ENCODE measurements at places on chromosomes 11 and 22. TPM values are rescaled to one million over a fixed set of nuclear protein-coding genes. Genes with fewer than 3 reads are reported as not detected.

GRCh38 chr11:73869332-73869949 is 7.2 kb downstream of the COA4 start:
- DNase-seq, result no peak

DNA sequence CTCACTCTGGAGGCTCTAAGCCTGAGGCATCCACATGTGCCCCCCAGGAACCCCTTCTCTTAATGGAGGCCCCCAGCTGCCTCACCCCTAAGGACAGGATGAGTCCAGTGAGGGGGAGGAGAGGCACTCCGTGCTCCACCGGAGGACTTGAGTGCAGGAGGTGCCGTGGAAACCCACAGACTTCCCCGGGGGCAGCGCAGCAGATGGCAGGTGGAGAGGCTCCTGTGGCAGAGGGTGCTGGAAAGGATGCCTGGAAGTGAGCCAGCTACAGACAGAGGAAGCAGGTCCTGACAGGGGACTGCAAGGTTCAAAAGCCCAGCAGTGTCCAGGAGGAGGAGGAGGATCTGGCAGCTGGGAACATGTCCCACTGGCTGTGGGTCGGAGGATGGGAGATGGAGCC is 1384.0 kb downstream of the TBC1D22A start:
- DNase-seq, result no peak

- DNase-seq, result peak; percentile 83
Measured at GRCh38 chr11:47148903-47149531, 27.7 kb downstream of the ARFGAP2 start.

DNA sequence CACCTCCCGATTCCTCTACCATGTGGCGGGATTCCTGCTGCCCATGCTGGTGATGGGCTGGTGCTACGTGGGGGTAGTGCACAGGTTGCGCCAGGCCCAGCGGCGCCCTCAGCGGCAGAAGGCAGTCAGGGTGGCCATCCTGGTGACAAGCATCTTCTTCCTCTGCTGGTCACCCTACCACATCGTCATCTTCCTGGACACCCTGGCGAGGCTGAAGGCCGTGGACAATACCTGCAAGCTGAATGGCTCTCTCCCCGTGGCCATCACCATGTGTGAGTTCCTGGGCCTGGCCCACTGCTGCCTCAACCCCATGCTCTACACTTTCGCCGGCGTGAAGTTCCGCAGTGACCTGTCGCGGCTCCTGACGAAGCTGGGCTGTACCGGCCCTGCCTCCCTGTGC is 10.5 kb downstream of the CXCR5 start:
- no peak for DNase-seq

DNA sequence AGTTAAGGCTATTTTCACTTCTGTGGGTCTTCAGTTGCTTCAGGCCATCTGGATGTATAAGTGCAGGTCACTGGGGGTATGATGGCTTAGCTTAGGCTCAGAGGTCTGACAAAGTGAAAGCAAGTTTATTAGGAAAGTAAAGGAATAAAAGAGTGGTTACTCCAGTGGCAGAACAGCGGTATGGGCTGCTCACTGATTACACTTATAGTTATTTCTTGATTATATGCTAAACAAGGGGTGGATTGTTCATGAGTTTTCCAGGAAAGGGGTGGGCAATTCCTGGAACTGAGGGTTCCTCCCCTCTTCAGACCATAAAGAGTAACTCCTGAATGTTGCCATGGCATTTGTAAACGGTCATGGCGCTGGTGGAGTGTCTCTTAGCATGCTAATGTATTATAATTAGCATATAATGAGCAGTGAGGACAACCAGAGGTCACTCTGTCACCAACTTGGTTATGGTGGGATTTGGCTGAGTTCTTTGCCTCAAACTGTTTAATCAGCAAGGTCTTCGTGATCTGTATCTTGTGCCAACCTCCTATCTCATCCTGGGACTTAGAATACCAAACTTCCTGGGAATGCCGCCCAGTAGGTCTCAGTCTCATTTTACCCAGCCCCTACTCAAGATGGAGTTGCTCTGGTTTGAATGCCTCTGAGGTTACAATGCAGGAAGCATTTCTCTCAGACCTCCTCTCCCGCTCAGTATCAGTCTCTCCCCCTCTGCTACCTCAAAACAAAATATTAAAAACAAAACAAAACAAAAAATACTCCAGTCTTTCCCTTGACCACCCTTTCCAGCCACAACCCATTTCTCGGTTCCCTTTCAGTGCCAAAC is 106.6 kb upstream of the SLC22A12 start:
- DNase-seq, result peak; percentile 70

DNA sequence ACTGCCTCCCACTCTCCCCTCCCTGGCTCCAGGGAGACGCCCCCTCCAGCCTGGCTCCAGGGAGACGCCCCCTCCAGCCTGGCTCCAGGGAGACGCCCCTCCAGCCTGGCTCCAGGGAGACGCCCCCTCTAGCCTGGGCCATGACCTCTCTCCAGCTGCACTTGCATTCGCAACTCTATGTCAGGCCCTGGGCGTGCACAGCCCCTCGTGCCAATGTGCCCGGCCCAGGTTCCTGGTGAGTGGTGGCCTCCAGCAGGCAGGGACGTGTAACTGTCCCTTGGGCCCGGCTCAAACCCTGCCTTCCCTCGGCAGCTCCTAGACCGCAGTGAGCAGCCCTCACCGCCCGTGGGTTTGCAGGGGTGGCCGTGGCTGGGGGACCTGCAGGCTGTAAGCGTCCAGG is 6.9 kb downstream of the MUC6 start:
- DNase-seq, result no peak

DNA sequence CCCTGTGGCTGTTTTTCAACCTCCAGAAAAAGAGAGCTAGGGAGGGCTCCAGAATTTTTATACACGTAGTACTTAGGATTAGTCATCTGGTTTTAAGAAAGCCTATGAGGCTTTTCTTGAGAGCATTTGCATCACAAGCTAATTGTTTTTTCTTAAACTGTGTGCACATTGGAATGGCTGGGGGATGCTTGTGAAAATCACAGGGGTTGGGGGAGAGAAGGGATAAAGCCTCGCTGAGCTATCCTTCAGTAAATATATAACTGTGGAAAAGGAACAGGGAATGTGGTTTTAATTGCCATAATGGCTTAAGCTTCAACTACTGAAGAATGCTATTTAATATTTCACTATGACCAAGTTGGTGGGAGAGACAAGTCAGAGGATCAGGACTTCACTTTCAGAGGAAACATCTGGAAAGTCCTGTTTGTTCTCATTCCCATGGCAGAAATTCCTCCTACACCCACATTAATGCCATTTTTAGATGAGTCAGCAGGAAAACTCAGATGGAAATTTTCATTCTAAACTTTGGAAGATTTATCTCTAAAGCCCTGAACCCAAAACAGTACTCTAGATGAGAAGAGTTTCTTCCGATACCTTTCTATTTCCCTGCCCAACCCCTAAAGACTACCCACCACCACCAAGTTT is 591.3 kb downstream of the LRRC4C start:
- DNase-seq, result no peak

DNA sequence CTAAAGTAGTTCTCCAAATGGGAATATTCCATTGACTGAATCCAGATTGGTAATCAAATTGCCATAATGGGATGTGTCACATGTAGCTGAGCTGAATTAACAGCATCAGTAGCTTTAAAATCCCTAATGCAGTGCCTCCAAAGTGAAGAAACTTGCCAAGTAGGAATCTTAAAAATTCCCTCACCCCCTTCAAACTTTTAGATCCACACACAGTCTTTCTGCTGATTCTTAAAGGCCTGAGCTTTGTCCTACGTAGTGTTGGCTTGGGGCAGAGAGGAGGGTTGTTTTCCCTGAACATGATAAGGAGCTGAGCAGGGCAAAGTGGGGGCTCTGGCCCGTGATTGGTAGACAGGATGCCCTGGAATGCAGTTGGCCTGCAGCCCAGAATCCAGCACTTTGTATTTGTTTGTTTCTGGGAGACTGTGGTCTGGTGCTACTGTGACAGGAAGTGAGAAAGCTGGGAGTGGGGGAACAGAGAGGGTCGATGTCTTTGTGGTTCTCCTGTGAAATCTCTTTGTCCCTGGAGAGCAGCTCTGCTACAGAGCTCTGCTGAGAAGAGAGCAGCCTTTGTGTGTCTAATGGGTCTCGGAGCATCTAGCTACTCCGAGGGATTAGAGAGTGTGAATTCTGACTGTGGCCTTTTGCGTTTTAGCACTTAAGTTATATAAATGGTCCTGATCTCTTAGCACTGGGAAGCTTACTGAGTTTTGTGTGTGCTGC is 16.9 kb downstream of the CTNND1 start:
- peak; percentile 97 for DNase-seq

DNA sequence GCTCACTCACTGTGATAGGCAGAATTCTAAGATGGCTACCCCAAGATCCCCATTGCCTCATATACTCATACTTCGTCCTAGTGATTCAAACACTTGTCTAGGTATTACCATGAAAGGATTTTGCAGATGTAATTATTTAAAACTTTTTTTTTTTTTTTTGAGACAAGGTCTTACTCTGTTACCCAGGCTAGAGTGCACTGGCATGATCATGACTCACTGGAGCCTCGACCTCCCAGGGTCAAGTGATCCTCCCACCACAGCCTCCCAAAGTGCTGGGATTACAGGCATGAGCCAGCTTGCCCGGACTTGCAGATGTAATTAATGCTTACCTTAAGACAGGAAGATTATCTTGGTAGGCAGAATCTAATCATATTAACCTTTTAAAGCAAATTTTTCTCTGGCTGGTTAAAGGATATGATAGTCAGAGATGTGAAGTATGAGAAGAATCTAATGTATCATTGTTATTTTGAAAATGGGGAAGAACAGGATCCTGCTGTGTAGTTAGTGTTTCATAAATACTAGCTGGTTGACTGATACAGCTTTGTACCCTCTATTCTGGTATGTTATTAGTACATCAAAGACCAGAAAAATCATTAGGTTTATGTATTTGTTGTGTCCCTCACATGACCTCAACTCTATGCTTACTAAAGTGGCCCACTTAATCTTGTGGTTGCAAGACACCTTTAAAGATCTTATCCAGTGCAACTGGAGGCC is 35.5 kb downstream of the C2CD3 start:
- DNase-seq, result no peak

GRCh38 chr22:41274856-41275255 is 11.1 kb downstream of the RANGAP1 start:
- no peak for DNase-seq

- no peak for DNase-seq
Measured at GRCh38 chr11:68574308-68574707, 110.0 kb upstream of the GAL start.

Gene F2
- total RNA-seq, result not detected

Gene OR6X1
- not detected for total RNA-seq

Gene MFNG
- total RNA-seq, result 8.7 TPM

All from tongue (tissue), 3 donors.